ENCODE measurements at places on chromosomes 3 and 15.

- no peak for DNase-seq
Measured at GRCh38 chr15:40247406-40247971, 8.6 kb downstream of the PAK6 start.

GRCh38 chr3:36964817-36965216, 20.0 kb upstream of the TRANK1 start:
- no peak for DNase-seq

DNA sequence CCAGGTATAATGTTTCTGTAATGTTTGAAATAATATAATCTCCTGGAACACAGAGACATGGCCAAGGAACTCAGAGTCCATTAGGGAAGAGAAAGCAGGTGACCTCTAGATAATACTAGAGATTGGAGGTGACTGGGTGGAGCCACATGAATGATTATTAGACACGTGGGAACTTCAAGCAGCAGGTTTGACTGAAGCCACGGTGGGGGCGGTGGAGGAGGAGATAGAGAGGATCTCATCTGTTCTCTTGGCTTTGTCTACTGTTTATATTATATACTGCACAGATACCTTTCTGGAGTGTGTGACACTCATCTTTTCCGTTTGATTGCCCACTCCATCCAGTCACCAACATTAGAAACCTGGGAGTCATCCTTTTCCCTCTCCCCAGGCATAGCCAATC, 33.7 kb downstream of the KIF7 start:
- no peak for DNase-seq

GRCh38 chr3:150252462-150252861, 155.6 kb upstream of the TSC22D2 start:
- peak; percentile 60 for DNase-seq

DNA sequence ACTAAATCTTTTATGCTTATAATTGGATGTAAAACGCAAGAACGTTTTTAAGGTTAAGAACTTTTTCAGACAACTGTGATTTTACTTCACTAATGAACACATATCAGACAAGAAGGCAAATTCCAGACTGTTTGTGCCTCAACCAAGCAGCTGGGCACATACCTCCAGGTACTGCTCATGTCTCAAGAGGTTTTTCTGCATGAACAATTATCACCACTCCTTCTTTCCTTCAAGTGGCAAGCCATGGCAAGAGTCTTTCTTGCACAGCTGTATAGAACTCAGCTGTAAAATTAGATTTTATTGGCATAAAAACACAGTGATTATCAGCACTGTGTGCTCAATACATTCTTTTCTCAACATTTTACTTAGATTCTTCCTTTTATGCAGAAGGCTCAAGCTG, 64.3 kb downstream of the FNDC3B start:
- peak; percentile 88 for DNase-seq

DNA sequence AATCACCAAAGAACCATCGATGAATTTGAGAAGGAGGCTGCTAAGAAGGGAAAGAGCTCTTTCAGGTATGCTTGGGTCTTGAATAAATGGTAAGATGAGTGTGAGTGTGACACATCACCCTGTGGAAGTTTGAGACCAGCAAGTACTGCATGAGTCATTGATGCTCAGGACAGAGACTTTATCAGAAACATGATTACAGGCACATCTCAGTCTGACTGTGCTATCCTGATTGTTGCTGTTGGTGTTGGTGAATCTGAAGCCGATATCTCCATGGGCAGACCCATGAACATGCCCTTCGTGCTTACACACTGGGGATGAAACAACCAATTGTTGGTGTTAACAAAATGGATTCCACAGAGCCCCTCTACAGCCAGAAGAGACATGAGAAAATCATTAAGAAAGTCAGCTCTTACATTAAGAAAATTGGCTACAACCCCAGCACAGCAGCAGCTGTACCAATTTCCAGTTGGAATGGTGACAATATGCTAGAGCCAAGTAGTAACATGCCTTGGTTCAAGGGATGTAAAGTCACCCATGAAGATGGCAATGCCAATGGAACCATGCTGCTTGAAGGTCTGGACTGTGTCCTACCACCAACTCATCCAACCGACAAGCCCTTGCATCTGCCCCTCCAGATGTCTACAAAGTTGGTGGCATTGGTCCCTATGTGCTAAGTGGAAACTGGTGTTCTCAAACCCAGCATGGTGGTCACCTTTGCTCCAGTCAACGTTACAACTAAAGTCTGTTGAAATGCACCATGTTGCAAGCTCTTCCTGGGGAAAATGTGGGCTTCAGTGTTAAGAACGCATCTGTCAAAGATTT, 20.5 kb downstream of the TM4SF4 start:
- peak; percentile 84 for DNase-seq

DNA sequence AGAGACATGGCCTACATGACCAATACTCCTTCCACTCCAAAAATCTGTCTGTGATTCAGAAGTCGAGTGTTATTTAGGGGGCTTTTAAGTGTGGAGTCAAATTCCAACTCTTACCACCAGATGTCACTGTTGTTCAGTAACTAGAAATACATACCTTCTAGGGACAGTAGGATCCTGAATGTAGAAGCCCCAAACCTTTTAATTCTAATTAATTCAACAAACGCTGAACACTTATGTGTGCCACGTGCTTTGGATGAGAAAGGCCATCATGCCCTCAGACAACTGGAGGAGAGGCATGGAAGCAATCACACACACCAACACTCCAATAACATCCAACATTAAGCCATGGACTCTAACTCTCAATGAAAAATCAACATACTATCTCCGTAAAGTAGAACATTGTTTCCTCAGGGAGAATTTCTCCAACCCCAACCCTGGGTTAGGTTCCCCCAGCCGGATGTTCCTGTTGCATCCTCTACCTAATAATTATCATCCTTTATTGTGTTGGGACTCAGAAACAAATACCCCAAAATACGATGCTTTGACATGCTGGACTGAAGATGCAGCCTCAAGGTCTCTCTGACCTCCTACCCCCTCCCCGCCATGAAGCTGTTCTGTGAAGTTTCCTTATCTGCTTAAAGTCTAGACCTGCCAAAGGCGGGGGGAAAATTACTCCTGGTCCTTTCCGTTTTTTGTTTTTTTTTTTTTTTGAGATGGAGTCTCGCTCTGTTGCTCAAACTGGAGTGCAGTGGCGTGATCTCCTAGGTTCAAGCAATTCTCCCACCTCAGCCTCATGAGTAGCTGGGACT, 8.0 kb upstream of the CCDC13 start:
- peak; percentile 76 for DNase-seq

GRCh38 chr15:60830479-60830878, 351.5 kb upstream of the ICE2 start:
- DNase-seq, result no peak

DNA sequence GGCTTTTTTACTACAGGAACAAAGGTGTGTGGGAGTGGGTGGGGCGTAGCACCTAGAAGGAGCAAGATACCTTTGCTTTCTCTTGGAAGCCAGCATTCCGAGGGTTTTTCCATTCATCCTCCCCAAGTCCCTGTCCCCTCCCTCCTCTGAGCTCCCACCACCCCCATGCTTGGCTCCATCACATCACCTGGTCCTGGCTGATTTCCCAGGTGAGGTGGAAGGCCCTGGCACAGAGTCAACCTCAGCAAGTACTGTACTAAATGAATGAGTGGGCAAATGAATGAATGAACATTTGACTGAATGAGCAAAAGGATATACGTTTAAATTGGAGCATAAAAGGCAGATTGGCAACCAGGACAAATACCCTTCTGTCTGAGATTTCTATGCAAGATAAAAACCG, 45.4 kb downstream of the DZIP1L start:
- no peak for DNase-seq

- no peak for DNase-seq
Measured at GRCh38 chr3:16406166-16406565, 107.3 kb downstream of the RFTN1 start.

All from kidney tubule cell (primary cell).